ENCODE measurements at places on chromosomes 13 and 19.

- DNase-seq, result no peak
Observed at GRCh38 chr13:32720026-32720425, 133.8 kb downstream of the PDS5B start.

GRCh38 chr19:54670576-54671357 is 8.0 kb downstream of the LILRB4 start:
- no peak for DNase-seq

- no peak for DNase-seq
Observed at GRCh38 chr13:36737524-36738083, 63.8 kb downstream of the SERTM1 start.

DNA sequence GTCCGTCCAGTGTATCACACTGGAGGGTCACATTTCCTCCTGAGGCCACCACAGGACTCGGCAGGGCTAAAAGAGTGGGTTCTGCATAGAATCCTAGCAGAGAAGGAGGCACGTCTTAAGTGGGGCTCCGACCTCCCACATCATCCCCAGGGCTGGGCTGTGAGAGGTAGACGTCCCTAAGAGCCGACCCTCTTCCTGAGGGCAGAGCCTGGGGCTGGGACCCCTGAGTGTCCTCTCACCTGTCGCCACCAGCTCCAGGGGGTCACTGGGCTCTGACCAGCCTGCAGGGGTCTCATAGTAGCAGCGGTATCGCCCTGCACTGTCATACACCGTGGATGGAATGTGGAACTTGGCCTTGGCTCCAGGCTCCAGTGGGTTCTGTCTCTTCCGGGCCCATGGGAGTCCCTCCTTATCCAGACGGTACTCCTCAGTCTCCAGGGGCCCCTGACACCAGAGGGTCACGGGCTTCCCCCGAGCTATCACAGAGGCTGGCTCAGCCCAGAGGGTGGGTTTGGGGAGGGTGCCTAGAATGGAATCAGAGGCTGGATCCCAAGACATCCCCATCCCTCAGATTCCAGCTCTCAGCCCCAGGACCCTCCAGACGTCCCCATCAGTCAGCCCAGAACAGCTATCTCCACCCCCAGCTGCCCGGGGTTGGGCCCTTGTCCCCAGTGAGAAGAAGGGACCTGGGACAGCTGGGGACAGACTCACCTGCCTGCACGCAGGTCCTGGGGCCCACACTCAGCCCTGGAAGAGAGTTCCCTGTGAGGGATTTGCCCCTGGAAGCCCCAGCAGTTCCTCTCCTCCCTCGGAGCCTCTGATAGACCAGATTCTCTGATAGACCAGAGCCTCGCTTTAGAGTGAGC is 590 bp downstream of the LILRB5 start:
- peak; percentile 45 for DNase-seq

DNA sequence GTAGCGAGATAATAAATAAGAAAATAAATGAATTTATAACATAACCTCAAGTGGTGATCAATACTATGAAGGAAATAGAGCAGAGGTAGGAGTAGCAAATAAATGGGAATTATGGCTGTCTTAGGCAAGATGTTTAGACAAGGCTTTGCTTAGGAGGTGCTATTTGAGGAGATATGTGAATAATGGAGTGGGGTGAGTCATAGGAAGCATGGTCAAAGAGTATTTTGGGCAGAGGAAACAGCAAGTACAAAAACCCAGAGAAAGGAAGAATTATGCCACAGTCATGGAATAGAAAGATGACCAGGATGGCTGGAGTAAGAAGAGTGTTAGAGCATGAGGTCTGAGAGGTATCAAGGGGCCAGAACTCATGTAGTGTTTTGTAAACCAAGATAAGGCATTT is 33.6 kb upstream of the LPAR6 start:
- DNase-seq, result no peak

GRCh38 chr19:5309438-5310204 is 31.0 kb downstream of the PTPRS start:
- DNase-seq, result no peak

- no peak for DNase-seq
Observed at GRCh38 chr13:43389983-43390382, 366.6 kb downstream of the DNAJC15 start.

DNA sequence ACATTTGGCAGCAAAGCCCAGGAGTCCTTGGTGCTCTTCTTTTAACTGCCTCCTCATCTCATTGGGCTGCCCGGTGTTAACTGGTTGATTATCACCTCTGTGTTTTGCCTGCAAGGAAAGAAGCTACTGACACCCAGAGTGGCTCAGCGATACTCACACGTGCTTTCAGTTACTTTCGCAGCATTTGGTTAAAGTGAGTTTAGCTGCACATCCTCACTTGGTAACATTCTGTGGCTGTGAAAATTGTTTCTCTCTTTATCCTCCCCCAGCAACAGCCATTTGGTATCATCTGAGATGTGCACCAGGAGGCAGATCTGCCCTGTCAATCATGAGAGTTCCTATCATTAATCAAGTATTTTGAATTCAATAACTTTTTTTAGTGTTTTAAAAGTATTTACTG is 44.6 kb upstream of the GPR183 start:
- no peak for DNase-seq

- peak; percentile 78 for DNase-seq
Observed at GRCh38 chr19:55368701-55369563, 1.3 kb downstream of the IL11 start.

DNA sequence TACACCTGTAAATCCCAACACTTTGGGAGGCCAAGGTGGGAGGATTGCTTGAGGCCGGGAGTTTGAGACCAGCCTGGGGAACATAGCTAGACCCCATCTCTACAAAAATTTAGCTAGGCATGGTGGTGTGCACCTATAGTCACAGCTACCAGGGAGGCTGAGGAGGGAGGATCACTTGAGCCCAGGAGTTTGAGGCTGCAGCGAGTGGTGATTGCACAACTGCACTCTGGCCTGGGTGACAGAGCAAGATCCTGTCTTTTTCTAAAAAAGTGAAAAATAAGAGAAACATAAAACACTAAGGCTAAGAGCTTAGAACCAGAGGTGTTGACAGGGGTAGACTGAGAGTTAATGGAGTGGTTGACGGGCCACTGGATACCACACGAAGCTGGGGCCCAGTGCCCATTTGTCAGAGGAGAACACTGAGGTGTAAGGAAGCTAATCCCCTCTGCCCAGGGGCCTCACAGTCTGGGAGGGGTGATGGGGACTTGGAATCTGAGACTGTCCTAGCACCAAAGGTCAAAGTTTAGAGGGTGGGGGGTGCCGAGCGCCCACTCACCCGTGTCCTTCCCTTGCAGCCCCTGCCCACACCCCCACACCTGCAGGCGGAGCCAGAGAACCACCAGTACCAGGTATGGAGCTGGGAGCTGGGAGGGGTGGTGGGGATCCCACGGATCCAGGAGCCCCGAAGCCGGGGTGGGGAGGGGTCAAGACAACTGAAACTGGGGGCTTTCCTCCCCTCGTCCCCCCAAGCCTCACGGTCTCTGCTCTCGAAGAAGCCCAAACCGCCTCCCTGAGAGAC is 10.9 kb downstream of the CEACAM19 start:
- DNase-seq, result no peak

DNA sequence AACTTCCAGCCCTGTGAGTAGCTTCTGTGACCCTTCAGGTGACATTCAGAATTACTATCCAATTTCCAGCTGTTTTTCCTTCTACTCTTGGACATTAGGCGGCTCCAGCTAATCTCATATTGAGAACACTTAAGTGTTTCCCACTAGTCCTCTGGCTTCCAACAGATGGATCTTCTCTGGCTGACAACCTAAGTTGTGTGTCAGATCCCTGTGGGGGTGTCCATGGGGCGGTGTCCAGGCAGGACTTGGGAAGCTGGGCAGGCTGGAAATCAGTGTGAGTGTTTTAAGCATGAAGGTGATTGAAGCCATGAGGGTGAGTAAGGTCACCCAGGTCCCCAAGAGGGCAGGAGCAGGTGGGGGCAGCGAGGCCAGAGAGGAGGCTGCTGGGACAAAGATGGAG is 10.1 kb downstream of the CNOT3 start:
- DNase-seq, result no peak

DNA sequence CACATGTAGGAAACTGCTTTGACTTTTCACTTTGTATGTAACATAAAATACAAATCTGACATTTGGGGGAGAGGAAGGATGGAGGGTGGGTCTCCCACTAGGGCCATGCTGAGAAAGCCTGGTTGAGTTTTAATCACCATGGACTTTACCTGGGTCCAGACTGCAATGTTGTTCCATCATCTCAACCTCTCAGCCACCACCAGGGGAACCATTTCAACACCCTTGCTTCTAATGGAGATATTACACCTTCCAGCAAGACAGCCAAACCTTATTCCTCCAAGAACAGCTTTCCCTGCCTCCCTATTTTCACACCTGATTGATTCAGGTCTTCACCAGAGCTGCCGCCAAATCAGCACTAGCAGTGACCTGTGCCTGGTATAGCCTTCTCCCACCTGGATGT is 56.0 kb downstream of the ZAR1L start:
- no peak for DNase-seq

DNA sequence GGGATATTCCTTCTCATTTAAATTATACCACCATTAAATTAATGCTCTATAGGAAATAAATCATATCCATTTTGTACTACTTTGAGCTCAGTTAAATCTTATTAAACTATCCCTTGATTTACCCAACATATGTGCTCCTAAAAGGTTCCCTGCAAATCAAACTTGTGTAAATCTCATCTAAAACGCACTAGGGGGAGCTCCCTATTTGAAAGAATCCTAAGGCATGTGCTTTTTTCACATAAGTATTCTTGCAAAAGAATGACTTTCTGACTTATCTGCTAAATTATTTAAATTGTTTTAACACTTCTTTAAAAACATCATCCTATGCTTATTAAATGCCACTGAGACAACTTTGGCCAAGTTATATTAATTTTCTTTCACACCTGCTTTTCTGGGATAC is 7.9 kb downstream of the INTS6 start:
- DNase-seq, result no peak

GRCh38 chr19:38452430-38453366 is 19.2 kb downstream of the RYR1 start:
- DNase-seq, result peak; percentile 81

DNA sequence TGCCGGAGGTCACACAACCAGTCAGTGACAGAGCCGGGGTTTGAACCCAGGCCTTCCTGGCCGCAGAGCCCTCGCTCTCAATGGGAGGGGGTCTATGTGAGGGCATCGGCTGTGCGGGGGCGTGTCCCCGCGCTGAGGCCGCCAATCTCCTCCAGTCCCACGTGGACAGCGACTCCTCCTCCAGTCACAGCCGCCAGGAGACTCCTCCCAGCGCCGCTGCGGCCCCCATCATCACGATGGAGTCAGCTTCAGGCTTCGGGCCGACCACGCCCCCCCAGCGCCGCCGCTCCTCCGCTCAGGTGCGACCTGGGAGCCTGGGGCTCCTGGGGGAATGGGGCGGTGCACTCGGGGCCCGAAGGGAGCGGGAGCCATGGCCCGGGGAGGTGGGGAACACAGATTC is 6.0 kb downstream of the SPRED3 start:
- peak; percentile 88 for DNase-seq

GRCh38 chr19:1046117-1046626 is 6.3 kb downstream of the ABCA7 start:
- peak; percentile 56 for DNase-seq

- DNase-seq, result no peak
Observed at GRCh38 chr13:30466841-30467252, 1.1 kb upstream of the HMGB1 start.

- DNase-seq, result no peak
Observed at GRCh38 chr13:113672002-113672651, 5.1 kb downstream of the GRK1 start.

DNA sequence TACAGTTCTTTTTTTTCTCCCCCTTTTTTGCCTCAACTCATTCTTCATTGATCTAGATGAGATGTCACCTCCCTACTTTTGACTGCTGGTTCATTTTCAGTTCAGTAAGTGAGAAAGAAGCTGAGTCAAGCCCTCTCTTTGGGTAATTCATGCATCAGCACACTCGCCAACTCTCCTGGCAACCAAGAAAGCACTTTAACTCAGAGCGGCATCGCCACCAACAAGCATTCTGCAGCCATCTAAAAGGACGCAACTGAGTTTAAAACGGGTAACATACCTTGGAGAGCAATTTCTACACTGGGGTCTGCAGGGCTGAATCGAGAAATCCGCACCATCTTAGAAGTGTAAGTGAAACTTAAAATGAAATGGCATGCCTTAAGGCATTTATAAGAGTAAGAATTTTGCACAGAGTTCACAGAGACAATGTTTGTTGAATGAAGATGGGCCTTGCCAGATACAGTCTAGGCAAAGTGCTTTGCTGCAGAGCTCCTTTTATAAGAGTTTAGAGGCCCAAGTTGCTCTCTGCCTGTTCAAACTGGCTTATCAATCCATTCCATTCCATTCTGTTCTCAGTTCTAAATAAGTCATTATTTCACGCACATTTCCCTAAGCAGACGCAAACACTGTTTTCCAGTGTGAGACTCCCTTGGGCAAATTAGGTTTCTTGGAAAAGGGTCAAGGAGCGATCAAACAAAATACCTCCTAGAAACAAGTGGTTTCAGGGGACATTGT is 338.0 kb downstream of the ENOX1 start:
- no peak for DNase-seq

- DNase-seq, result peak; percentile 90
Observed at GRCh38 chr19:46009530-46010510, 13.0 kb downstream of the PGLYRP1 start.

- DNase-seq, result no peak
Observed at GRCh38 chr13:100510208-100510957, 78.2 kb downstream of the GGACT start.

DNA sequence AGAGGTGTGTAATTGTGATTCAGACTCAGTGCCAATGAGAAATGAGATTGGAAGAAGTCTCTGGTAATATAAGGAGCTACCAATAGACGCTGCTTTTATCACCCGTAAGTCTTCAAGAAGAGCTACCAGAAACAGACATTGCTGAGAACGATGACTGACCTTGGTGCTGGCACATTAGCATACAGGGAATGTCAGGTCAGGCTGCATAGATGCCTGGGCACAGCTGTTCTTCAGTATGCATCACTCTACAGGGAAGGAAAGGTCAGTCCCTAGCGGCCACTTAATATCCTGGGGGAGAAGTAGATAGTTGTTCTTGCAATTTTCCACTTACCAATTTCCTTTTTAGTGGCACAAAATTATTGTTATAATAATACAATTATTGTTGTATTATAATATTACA is 380.4 kb downstream of the PCDH9 start:
- DNase-seq, result no peak

DNA sequence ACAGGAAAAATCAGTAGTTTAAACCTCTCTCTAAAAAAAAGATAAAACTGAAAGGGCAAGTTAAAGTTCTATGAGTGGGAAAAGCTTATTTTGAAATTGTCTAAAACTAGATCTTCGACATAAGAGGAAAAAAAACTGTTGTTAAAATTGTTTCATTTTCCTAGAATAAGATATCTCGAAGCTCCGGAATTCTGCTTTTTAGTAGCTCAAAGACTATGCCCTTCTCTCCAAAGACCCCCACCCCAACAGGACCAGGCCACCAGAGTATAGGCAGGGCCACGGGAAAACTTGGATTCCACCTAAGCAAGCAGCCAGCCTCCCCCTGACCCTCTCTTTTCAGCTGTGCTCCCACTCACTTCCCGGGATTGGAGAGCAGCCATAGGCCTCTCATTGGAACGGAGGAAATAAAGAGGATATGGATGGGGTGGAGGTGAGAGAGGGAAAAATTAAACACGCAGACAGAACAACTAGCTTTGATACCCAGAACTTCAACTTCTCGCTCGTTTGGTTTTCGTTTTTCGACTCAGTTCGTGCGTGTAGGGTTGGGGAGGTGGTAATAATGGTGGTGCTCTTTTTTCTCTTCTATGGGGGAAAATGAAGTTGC is 3.0 kb downstream of the POU4F1 start:
- DNase-seq, result no peak

Data from islet precursor cell (in vitro differentiated cells).